SJSA1 (cell line): ENCODE measurements at places on chromosomes 4 and X. TPM values are rescaled to one million over a fixed set of nuclear protein-coding genes. Genes with fewer than 3 reads are reported as not detected.

The ADAM29 gene
- total RNA-seq, result not detected in 2 replicates

The USP26 gene
- total RNA-seq, result not detected in 2 replicates

The DOCK11 gene
- 9.5 and 14.8 TPM in 2 replicates for total RNA-seq

- no peak for DNase-seq
These were observed 32.1 kb downstream of the ZBTB49 start for GRCh38 chr4:4321951-4322688.

DNA sequence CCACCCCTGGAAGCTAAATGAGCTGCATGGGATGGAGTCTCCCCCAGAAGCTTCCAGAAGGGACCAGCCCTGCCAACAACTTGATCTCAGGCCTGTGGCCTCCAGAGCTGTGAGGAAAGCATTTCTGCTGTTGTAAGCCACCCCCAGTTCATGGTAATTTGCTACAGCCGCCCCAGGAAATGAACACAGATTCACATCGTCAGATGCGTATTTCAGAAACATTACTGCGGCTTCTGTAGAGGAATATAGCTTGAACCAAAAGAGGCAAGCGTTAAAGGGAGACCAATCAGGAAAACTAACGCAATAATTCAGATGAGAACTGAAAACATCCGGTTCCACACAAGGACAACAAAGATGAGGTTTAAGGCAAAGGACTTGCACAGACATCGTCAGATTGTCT lies 128.4 kb upstream of the TBL1X start:
- DNase-seq, result no peak

- no peak for DNase-seq
These were observed 387.4 kb upstream of the CPEB2 start for GRCh38 chr4:14614840-14615239.
